Liver (tissue), 10 donors: ENCODE measurements at places on chromosomes 1 and 21. TPM values are rescaled to one million over a fixed set of nuclear protein-coding genes. Genes with fewer than 3 reads are reported as not detected.
A peak's percentile ranks its signal among the peaks of the same experiment; 100 is the strongest.

DNA sequence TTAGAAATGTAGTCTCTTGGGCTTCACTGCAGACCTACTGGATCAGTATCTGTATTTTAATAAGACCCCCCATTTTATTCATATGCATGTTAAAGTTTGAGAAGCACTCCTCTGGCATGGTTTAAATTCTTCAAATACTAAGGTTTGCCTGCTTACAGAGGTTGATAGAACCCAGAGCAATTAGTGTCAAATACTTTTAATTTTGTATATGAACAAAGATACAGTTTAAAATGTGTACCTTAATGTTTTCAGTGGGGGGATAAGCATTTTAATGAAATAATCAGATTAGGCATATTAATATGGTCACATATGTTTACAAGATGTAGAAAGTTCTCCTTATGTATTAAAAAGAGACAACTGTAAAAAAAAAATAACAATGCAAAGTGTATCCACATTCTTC is 40.4 kb upstream of the EPS15 start:
- no peak for DNase-seq

- DNase-seq, result no peak
Measured at GRCh38 chr1:26530895-26531598, 1.5 kb downstream of the RPS6KA1 start.

- DNase-seq, result peak; percentile 58
Measured at GRCh38 chr1:1020000-1020404, at the start of gene AGRN. Gene AGRN (plus strand): TSS chr1:1020120. CDS start chr1:1020173, 53 bp downstream.

- DNase-seq, result no peak
Measured at GRCh38 chr1:234479866-234480265, 887 bp upstream of the TARBP1 start.

- no peak for DNase-seq
Measured at GRCh38 chr1:89608319-89608983, 24.5 kb upstream of the LRRC8C start.

DNA sequence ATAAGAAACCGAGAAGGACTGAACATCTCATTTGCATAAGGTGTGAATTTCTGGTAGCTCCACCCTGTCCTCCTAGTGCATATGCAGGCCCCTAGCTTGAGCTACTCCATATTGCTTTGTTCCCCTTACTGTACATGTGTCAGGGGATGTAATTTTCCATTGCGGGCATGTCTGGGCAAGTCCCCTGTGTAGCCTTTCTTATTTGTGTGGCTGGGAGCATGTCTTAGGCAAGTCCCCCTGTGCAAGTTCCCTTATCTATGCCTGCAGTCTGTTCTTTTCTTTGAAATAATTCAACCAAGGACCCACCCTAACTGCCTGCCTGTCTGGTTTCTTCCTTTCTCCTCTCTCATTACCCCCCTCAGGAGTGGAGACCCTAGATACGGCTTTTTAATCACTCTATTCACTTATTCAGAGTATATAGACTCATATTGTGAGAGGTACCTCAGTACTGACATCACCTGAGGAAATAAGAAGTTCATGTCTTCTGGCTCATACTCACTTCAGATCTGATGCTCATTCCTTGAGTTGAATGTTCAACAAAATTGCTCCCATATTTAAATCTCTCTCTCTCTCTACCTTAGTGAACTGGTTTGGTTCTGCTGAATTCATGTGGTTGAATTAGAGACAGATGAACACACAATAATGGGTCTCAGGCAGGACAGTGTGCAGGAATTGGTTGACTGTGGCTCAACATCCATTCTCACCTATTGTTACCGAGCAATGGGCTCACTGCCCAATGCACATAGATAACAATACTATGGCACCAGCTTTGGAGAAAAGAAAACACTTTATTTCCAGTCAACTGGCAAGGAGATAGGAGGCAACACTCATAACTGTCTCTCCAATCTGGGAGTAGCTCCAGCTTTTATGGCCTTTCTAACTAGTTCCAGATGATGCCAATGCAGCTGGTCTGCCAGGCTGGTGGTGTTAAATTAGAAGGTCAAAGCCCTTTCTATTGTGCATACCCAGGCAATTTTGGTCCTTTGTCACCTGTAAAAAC is 27.9 kb upstream of the NPL start:
- no peak for DNase-seq

The LCE1C gene
- not detected for polyA plus RNA-seq

The DENND2C gene
- polyA plus RNA-seq, result 4.9 TPM

- DNase-seq, result no peak
Measured at GRCh38 chr1:94543893-94544635, 2.5 kb upstream of the F3 start.

- no peak for DNase-seq
Measured at GRCh38 chr1:161427733-161428516, 60.2 kb upstream of the CFAP126 start.

The GPR3 gene
- polyA plus RNA-seq, result not detected

The LORICRIN gene
- not detected for polyA plus RNA-seq

The UTS2 gene
- polyA plus RNA-seq, result not detected

DNA sequence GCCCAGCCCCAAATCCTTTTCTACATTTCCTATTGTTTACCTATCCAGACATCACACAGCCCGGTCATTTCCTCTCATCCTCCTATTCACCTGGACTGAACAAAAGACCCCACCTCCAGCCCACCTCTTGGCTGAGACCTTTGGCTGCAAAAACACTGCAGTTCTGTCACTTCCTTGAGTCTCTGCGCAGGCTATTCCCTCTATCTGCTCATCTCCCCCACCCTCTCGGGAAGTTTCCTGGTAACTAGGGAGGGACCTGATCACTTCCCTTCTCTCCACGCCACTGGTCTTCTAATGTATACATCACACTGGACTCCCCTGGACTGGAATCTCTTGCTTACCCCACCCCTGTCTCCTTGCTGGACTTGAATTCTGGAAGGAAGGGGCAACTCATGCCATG is 5.3 kb downstream of the HTR1D start:
- no peak for DNase-seq

The IFI44L gene
- polyA plus RNA-seq, result 2.4 TPM

DNA sequence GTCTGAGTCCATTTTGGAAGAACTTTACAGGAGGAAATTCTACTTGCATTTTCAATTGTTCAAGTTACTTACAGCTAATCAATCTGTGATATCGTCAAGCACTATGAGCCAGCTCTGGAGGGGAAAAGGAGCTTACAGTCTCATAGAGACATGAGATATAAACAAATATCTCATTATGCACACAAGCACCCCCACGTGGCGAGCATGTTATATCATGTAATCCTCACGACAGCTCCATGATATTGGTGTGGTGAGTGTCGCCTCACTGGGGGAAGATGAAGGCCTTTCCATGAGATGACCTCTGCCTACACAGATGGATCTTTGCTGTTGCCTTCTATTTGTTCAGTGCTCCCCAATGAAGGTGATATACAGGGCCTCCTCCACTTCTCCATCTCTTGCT is 34.6 kb downstream of the TNR start:
- no peak for DNase-seq

The TMEM125 gene
- polyA plus RNA-seq, result 0.76 TPM

DNA sequence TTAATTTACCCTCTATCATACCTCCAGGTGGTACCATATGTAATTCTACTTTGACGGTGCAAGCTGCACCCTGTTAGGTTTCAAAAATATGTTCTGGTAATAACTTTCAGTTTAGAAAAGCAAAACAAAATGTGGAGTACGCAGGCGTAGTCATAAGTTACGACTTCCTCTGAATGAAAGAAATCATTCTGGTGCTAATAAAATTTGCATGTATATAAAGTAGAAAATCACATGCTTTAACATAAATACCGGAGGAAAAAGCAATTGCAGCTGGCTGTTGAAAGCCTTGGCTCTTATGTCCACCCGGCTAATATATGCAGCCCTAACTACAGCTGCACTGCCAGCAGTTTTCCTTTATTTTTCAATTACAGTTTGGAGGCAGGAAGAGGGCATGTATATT is 65.2 kb upstream of the TMPRSS15 start:
- DNase-seq, result no peak

DNA sequence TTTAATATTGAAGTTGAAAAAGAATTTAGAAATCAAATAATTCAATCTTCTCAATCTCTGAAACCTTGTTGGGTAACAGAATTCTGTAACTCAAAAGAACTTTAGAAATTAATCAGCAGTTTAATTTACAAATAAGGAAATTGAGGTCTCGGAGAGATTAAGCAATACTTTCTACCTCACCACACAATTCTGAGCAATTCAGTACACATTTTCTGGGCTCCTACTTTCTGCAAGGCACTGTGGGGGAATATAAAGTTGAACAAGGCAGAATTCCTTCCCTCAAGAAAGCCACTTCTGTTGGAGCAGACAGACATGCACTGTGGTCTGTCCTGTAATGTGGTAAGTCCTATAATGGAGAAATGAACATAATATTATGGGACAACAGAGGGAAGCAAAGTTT is 47.7 kb downstream of the MEF2D start:
- no peak for DNase-seq

DNA sequence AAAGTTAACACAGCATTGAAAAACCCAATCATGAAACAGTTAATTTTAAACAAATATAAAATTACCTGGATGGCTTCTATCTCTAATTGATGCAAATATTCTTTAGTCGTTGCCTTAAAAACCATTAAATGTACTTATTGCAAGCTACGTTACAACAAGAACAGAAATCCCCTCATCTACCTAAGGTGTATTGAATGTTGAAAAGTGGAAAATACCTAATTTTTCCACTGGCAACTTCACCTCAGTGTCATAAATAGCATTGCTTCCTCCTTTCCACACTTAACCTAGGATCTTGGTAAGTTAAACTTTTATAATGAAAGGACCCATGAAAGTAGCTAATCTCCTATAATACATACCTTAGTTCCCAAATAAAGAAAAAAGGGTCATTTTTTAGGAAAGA is 5.4 kb downstream of the GADD45A start:
- no peak for DNase-seq

The CIART gene
- 7.1 TPM for polyA plus RNA-seq

GRCh38 chr1:180231506-180231921 is 1.4 kb downstream of the LHX4 start:
- no peak for DNase-seq

The SPRR1B gene
- polyA plus RNA-seq, result not detected

DNA sequence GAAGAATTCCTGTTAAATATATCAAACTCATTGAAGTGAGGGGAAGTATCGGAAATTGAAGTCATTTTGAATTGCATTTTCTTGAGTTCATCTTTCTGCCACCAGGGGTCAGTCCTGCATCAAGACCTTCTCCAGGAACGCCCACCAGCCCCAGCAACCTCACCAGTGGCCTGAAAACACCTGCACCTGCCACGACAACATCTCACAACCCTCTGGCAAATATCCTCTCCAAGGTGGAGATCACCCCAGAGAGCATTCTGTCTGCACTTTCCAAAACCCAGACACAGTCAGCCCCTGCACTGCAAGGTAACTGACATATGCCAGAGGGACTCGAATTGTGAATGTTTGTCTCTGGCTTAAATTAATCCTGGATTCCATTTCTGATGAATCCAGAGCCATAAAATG is 22.8 kb upstream of the TARS2 start:
- peak; percentile 76 for DNase-seq

DNA sequence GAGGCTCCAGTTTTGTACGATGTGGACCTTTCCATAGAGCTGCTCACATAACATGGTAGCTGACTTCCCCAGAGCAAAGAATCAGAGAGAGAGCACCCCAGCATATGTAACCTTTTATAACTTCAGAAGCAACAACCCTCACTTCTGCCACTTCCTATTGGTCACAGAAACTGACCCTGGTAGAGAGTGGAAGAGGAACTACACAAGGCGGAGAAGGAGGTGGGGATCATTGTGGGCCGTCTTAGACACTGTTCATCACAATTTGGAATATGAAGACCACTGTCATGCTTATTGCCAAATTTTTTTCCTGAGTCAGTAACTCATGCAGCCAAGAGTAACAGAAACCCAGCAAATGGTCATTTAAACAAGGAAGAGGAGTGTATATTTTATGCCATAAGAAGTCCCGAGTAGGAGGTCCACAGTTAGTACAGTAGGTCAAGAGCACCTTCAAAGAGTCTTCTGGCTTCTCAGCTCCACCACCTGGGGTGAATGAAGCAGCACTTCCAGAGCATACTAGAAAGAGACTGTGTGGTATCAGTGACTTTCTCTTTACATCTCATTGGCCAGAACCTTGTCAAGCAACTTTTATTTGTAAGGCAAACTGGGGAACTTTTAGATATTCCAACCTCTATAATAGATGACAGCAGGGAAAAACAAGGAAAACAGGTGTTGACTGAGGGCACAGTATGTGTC is 71.8 kb downstream of the ODF2L start:
- DNase-seq, result no peak

The OR2T33 gene
- polyA plus RNA-seq, result not detected

DNA sequence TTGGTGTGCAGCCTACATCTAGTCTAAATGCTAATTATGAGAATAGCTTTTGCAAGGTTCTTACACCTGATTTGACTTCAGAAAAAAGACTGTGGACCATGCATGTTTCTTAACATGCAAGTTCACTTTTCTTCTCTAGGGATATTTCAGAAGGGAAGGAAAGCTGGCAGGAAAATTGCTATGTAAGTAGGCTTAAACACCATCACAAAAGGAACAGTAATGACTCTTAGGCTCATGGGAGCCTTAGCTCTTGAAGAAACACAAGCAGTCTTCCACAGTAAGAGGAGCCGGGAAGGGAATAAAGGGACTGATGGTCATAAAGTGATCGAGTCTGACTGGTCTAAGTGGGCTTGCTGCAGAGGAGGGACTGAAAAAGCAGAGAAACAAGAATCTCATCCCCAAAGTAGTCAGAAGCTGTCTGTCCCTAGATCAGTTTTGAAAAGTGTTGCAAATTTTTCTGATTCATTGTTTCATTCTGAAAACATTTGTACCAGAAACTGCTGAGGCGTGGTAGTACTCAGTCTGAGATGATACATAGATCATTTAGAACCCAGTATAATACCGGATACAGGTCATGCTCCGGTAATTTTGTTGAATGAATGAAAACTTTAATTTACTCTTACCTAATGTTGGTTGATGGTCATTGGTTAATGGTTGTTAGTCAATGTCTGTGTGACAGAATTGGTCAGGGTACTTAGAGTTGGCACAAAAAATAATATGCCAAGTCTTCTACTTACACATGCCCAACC is 40.9 kb downstream of the SMYD2 start:
- DNase-seq, result no peak

- DNase-seq, result no peak
Measured at GRCh38 chr1:225670356-225670755, 17.4 kb upstream of the ENAH start.
